ENCODE measurements at places on chromosomes 16 and 17.

- DNase-seq, result no peak
Observed at GRCh38 chr16:88320947-88321634, 61.7 kb upstream of the ZNF469 start.

GRCh38 chr16:53511084-53511402 is 8.0 kb upstream of the AKTIP start:
- no peak for DNase-seq

GRCh38 chr17:28384281-28385036 is 13.0 kb downstream of the SARM1 start:
- DNase-seq, result no peak

DNA sequence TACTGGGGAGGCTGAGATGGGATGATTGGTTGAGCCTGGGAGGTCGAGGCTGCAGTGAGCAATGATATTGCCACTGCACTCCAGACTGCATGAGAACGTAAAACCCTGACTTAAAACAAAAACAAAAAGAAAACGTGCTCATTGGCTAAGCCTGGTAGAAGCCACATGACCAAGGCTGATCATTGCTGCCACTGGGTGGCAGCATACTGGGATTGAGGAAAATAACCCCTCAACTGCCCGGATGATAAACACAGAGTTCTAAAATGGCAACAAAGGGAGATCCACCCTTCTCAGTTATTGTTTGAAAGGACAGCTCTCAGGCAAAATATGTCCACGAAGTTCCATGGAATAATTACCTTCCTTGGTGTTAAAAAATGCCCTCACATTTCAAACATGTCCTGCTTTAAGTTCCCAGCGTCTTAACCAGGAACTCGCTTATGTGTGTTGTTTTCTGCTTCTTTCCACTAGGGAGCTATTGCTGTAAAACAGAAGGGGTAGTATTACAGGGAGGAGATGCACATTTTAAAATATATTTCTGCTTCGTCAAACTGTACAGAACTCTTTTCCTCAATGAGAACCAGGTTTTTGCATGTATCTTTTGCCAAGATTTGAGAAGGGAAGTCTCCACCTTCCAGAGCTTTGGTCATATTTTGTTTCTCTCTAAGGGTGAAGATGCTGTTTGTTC is 675.3 kb downstream of the MAF start:
- DNase-seq, result peak; percentile 48

- peak; percentile 70 for DNase-seq
Observed at GRCh38 chr17:77266891-77267341, 126.1 kb downstream of the SEC14L1 start.
